Activated effector memory CD4-positive, alpha-beta T cell treated with Interleukin-2 at 50 U/mL for 16 hours (primary cell): ENCODE measurements at places on chromosomes 1 and 21.
A peak's percentile ranks its signal among the peaks of the same experiment; 100 is the strongest.

DNA sequence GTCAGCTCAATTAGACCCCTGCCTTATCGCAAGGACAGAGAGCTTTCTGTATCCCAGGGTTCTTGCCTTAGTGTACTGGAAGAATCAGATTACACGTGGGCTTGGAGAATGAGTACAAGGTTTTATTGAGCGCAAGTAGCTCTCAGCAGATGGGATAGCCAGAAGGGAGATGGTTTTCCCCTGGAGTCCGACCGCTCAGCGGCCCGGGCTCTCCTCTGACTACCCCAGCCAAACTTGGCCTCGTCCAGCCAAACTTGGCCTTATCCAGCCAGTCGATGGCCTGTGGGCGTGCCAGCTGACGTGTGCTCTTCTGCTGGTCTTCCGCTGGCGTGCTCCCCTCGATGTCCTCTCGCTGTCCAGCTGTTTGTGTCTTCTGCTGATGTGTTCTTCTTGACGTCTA lies 136.9 kb downstream of the SYT14 start:
- no peak for DNase-seq

DNA sequence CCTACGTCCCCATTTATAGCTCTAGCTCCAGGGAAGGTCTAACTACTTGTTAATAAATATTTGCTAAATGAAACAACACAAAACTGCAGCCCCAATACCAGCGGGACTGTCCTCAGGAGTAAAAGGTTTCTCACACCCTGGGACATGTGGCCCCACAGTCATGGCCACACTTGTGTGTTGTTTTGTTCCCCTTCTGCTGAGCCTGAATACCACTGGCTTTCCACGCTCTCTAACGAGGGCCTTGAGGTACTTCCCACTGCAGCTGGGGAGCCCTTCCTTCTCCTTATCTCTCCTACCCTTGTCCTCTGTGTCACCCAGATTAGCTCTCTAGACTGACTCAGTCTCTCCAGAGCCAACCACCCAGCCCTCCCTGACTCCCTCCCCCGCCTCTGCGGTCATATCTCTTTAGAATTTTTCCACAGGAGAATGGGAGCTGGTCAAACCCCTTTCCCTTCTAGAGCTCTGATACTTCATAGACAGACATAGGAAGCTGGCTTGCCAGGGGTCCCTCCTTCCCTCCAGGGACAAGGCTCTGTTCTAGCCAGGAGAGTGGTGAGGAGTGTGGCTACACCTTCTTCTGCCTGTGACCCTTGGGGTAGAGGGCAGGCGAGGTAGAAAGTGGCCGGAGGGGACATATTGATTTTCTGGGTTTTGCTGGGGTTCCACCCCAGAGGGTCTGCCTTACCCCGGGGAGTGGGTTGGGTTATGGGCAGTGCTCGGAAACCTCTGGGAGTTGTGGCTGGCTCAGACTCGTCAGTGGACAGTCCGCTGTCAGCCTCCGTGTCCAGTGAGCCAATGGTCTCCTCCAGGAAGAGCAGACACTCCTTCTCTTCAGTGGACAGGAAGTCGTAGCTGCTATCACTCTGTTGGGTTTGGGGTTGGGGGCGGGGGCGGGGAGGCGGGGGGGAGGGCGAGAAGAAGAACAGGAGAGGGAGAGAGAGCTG lies 8.1 kb downstream of the C1orf116 start:
- DNase-seq: no peak

DNA sequence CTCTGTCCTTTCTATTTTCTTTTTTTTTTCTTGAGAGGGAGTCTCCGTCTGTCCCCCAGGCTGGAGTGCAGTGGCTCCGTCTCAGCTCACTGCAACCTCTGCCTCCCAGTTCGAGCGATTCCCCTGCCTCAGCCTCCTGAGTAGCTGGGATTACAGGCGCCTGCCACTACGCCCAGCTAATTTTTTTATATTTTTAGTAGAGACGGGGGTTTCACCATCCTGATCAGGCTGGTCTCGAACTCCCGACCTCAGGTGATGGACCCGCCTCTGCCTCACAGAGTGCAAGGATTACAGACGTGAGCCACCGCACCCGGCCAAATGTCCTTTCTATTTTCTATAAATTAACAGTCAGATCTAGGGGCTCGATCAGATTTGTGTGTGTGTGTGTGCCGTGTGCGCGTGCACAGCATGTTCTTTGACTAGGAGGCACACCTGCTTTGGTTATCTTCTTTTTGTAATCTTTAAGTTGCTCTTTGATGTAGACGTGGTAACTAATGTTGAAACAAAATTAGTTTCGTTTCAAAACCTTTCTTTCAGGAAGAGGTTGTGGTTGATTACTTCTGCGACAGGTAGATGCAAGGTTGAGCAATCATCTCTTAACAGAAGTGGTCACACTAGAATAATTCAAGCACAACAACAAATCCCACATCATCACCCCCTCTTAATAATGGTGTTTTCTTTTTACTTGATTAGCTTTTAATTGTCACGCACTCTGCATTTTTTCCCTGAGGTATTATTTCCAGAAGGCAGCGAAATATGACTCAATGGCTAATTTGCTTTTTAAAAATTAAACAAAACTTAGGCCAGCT lies 779 bp upstream of the DEGS1 start:
- peak; percentile 35 for DNase-seq

DNA sequence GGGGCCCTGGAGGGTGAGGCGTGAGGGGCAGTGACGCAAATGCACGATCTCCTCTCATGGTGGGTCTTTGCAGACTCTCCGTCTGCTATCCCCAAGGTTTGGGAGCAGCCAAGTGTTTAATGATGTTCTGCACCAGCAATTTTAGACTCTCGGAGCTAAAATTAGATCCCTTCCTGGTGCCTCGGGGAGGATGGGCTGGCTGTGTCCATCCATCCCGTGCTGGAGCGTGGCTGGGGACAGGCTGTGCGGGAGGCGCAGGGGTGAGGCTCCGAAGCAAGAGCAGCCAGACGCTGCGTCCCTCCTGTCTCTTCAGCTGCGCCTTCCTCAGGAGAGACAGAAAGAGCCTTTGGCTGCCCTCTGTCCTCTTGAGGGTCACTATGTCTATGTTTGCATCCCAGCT lies 387.6 kb downstream of the CAMTA1 start:
- DNase-seq: no peak

DNA sequence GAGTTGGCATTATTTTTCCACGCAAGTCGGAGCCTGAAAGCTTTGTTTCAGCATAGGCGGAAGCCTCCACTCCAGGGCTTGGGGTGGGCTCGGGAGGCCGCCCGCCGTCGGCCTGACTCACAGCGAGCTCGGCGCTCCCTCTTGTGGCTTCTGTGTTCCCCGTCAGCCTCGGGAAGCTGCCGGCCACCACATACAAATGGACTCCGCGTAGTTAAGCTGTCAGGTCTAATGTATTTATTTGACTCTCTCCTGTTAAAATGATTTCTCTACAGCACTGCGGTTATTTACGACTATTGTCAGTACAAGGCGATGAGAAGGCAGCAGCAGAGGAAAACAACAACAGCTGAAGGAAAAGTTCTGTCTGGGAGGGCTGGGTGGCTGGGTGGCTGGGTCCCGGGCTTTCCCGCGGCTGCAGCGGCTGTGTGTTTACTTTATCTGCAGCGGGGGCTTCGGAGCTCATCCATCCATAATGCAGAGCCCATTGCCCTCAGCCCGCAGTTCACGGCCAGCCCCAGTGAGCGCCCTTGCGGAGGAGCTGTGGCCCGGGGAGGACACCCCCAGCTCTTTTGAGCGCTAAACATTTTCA lies 375.7 kb upstream of the CAMK1G start:
- no peak for DNase-seq

DNA sequence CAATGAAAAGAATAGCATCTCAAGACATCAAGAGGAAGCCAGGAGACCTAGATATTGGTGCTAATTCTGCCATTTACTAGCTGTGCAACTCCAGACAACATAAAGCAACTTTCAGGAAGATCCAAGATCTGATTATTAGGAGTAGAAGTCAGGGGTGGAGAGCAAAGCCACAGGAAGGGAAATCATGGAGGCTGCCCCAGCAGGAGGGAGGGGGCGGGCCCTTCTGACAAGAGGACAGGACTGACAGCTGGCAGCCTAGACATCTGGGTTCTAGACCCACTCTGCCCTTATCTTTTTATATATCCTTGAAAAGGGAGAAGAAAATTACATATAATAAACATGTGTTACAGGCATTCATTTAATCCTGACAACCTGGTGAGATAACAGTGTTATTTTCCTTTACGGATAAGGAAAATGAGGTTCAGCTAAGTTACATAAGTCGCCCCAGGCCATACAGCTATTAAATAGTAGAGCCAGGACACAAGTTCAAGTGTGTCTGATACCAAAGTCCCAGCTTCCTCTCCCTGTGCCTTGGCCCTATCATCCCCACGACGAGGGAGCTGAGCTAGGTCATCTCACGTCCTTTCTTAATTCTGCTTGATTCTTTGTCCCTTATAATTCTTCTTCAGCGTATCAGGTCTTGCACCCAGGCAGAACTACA lies 46.6 kb downstream of the ARHGEF11 start:
- no peak for DNase-seq

DNA sequence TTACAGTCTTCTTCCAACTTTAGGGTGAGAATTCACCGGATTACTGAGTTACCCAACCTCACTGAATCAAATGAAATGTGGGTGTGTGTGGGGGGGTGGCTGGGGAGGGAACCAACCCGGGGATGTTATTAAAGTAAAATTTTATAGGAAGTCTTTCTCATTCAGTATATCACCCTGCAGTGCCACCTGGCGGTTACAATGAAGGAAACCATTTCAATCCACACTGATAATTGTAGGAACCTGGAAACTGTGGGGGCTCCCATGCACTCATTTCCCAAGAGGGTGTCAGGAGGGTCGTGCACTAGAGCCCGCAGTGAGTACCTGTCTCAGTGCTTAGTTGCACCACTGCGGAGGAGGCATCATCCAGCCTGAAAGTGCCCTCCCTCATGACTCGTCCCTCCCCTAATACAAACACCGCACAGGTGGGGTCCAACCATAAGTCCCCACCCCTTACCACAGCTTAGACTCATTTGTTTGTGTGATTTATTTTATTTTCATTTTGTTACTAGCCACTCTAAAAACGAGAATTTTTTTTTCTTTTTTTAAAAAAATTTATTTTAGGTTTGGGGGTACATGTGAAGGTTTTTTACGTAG lies 29.1 kb upstream of the IGSF5 start:
- DNase-seq: no peak

DNA sequence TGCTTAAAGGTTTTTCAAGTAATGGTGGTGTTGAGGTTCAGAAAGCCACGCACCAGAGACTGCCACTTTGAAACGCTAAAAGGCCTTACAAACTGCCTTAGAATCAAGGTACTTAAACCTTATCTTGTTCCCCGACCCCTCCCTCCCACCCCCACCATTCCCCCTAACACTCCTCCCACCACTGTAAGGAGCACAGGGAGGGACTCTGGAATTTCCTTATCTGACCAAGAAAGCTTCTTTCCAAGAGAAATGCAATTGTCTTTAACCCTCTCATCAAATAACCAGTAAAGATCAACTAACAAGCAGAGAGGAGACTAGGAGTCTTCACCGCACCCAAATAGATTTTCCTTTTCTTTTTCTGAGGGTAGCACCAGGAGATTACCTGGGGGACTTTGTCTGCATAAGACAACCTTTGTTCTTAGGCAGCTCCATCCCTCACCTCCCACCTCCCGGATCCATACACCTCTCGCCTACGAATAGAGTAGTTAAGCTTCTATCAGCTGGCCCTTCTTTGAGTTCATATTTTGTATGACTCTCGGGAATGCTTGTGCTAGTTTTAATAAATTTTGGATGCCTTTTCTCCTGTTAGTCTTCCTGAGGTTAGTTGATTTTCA lies 137.7 kb upstream of the ADGRL2 start:
- no peak for DNase-seq

DNA sequence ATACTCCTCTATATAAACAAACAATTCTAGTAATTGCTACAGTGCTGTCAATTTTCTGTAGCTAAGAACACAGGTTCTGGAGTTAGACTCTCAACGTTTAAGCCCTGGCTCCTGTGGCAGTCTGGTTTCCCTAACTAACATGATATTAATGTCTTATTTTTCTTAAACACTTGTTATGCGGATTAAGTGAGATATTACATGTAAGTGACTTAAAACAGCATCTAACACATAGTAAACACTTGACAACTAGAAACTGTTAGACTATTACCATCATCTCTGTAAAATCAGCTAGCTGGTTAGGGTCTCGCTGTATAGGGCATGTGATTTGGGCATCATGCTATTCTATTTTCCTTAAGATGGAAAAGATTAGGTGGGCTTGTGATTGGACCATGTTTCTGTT lies 2.3 kb downstream of the VANGL1 start:
- DNase-seq: no peak

DNA sequence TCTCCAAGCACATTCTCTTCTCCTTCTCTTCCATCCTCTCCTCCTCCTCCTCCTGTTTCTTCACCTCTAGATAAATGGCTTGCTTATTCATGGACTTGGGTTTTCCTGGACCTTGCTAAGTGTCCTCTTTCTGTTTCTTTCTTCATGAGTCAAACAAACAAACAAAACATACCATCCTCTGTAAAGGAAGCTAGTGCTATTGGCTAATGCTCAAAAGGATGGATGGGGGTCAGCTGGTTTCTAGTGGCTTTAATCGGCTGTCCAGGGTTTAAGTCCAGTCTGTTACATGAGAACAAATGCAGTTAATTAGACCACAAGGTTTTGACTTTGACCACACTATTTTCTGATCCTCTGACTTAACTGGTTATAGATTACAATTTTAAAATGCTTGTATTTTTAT lies 83.8 kb upstream of the TSPAN2 start:
- no peak for DNase-seq

- no peak for DNase-seq
Measured at GRCh38 chr1:10599194-10599861, 124.6 kb downstream of the PEX14 start.

DNA sequence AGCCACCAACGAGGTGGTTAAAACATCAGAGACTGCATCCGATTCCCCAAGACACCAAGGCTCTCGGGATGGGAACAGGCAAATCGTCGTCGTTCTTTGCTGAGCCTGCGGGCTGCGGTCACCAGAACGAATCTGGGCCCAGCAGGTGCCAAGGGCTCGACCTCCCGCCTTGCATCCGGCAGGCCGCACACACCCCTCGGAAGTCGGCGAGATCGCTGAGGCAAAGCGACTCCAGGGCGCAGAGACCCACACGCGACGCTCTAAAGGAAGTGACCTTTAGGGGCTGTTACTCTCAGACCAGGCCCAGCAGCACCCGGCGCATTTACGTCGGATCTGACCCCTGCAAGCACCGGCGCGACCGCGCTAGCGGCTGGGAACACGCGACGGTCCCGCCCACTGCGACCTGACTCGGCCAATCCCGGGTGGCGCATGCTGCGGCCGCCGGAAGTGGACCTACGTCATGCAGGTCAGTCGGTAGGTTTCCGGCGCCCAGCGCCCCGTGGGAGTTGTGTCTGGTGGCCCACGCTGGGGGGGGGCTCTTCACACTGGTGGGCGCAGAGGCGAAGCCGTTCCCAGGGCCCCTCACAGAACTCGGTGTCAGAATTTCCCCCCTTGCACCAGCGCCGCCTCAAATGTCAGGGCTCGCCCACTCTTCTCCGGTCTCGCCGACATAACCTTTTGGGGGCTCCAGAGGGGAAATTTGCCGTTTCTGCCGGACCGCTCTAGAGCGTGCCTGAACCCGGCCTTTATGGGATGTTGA lies 7.5 kb upstream of the PARK7 start:
- peak; percentile 58 for DNase-seq

- no peak for DNase-seq
Measured at GRCh38 chr1:154726443-154726842, 118.5 kb upstream of the ADAR start.

GRCh38 chr1:24117722-24118409 lies 5.9 kb upstream of the MYOM3 start:
- no peak for DNase-seq

- no peak for DNase-seq
Measured at GRCh38 chr1:173297798-173298391, 90.8 kb upstream of the TNFSF4 start.
